ENCODE measurements at places on chromosomes 3 and 15.

DNA sequence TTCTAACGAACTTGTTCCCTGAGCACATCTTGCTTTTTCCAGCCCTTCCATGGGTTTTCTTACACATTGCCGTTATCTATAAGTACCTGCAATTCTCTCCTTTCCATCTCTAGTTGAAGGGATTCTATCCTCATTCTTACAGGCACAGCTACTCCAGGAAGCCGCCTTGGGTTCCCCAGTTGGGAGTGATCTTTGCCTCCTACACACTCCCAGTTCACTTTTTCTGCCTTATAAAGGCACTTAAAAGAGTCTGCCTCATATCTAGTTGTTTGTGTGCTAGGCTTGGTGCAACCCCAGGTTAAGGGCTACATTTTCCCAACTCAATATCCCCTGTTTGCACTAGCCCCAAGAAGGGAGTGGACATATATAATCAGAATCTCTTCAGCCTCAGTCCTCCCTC is 44.0 kb upstream of the IREB2 start:
- DNase-seq, result no peak

DNA sequence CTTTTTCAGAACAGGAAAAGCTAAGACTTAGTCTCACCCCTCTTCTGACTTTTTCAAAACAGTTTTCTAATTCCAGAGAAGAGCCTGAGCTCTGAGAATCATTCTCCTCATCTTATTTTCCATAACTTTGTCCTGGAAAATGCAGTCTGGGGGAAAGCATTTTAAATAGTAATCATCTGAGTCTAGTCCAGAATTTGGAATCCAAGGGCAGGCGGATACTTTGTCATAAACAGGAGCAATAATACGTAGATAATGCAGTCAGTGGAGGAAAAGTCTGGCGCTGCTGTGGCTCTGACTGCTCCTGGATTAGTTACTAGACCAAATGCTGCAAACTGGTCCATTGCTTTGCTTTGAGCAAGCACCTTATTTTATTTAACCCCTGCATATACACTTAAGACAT is 285.0 kb downstream of the THSD4 start:
- no peak for DNase-seq

GRCh38 chr15:44694416-44694815 is 16.7 kb downstream of the PATL2 start:
- DNase-seq, result no peak

GRCh38 chr15:70357453-70357852 is 259.7 kb upstream of the TLE3 start:
- no peak for DNase-seq

DNA sequence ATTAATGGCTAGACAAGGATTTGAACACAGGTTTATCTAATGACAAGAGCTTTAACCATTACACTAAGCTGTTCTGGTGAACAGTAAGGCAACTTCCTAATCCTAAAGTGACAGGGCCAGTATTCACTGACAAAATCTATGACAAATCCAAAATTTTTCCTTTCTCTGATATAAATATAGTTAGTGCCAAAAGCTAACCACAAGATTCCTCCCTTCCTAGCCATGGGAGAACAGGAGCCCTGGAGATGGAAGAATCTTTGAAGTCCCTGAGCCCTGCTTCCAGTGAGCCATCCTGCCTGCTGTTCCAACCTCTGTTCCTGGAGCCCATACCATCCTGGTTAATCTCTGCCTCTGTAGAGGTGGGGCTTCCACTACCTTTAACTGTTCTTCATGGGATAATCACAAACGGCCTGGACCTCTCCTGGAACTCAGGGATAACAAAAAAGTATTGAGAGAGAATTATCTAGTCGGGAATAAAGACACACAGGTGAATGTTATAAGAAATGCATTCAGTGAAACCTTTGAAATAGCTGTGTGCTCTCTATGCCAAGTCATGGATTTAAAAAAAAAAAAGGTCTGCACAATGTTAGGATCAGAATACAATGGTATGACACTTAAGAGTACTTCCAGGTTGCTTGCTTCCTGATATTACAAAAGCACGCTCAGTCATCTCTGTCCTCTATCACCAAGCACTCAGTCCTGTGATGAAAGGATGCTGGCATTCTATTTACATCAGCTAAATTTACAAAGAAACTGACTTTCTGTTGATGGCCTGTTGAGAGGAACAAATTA is 235.8 kb downstream of the SUCLG2 start:
- no peak for DNase-seq

DNA sequence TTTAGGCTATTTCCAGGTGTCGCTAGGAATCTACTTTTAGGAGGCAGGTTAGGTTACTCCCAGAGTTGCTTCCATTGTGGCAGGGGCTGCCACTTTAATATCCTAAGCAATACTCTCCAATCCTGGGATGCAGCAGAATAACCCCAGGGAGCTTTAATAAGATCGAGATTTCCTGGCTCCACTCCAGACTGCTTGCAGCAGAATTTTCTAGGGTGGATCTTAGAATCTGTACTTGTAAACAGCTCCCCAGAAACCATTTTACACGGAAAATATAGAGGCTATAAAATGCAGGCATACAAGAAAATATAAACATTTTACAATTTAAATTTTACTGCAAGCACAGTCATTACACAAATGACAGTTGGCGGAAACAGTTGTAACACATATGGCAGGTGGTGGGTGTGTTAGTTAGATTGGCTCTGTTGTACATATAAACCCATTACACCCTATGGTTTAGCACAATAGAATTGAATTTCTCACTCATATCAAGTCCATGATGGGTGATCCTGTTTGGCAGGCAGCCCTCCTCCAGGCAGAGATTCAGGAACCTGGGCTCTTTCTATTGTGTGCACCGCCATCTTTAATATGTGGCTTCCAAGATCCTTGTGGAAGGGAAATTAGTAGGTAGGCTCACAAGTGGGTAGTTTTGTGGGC is 35.0 kb upstream of the TNFAIP8L3 start:
- no peak for DNase-seq

DNA sequence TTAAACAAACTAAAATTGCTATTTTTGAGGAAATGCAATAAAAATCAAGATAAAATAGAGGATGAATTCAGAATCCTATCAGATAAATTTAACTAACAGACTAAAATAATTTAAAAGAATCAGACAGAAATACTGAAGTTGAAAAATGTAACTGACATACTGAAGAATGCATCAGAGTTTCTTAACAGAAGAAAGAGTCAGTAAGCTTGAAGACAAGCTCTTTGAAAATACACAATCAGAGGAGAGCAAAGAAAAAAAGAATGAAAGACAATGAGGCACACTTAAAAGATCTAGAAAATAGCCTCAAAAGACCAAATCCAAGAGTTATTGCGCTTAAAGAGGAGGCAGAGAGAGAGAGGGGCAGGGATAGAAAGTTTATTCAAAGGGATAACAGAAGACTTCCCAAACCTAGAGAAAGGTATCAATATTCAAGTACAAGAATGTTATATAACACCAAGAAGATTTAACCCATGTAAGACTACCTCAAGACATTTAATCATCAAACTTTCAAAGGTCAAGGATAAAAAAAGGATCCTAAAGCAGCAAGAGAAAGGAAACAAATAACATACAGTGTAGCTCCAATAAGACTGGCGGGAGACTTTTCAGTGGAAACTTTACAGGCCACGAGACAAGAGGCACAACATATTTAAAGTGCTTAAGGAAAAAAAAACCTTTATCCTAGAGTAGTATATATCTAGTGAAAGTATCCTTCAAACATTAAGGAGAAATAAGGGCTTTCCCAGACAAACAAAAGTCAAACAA is 24.7 kb downstream of the PEAK1 start:
- DNase-seq, result no peak

GRCh38 chr15:98694161-98694560 is 45.8 kb downstream of the IGF1R start:
- no peak for DNase-seq

DNA sequence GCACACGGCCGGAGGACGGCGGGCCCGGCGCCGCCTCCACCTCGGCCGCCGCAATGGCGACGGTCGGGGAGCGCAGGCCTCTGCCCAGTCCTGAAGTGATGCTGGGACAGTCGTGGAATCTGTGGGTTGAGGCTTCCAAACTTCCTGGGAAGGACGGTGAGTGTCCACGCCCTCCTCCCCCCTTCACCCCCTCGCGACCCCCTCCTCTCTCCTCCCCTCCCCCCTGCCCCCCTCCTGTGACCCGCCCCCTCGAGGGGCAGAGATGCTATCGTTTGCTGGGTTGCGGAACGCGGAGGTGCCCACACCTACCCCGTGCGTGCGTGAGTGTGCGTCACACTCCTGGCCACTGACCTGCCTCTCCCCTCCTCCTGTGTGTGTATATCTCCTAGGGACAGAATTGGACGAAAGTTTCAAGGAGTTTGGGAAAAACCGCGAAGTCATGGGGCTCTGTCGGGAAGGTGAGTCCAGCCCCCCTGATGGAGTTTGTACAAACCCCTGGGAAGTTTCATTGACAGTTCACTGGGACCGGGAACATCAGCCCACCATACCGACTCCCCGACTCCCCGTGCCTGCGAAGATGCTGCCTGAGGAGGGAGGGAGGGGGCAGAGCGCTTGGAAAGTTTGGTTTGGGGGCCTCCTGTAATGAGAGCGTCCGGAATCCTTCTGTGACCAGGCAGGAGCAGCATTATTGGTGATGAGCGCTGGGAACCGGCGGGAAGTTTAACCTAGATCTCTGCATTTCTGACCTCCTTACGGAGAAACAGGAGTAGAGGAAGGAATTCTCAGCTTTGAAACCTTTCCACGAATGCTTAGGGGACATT is 795 bp upstream of the SCAANT1 start:
- DNase-seq, result no peak

DNA sequence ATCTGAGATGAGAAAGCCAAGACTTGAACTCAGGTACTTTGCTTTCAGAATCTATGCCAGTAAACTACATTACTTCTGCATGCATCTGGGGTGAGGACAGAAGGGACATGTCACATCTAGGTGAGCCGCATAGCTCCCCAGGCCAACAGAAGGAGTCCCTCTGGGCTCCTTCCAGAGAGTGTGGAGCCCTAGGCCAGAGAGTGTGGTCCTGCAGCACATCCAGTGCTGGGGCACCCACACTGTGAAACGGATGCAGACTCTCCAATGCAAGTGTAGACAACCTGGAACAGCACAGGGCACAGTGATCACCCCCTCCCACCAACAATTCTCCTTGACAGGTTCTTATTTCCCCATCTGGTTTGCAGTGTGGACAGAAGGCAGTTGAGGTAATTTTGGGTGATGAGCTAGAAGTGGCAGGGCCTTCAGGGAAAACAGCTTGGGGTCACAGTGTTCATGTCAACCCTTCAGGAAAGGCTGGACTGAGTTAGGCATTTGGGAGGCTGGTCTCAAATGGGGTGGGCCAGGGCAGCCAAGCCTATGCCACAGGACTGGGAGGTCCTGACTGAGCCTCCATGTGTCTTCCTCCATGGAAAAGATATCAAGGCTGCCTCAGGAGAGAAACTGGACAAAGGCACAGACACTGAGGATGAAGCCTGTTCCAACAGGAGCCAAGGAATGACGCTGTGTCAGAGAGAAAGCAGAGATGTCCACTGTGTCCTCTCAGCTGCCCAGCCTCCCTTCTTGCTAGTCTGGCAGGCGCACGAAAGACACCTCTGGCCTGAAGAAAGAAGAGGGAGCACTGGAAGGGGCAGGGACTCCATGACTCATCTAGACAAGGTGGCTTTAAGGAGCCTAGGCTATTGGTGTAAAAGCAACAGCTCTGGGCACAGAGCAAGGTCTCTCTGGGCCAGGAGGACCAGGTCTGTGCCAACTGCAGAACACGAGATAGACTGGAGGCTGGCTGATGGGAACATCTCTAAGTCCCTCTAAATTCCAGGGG is 1.7 kb downstream of the PLCD1 start:
- no peak for DNase-seq

DNA sequence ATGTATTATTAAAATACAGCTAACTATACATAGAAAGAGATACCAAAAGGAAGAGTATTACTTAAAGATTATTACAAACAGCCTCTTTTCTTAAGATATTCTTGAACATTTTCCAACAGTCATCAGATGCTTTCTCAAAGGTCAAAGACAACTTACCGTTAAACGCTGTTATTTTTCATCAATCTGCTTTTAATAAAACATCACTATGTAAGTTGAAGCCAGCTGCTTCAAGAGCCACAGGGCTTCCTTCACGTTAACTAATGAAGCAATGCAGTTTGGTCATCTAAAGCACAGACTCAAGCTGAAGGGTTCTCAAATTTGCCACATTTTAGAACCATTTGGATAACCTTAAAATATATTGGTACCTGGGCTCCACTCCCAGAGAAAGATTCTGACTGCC is 578.8 kb downstream of the ROBO2 start:
- no peak for DNase-seq

DNA sequence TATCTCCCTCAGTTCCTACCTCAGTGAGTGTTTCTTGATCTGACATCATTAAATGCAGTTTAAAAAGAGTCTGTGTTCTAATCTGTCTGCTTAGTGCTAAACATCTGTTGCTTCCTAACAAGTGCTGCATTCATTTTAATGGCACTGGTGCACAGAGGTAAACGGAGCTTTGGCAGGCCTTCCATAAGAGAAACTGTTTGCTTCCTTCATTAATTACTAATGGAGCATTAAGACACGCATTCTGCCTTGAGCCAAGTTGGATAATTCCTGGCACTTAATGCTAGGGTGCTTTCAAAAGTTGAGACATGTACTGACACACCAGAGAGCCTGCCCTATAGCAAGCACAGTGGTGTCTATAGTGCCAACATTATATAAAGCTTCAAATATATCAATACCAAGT is 34.7 kb downstream of the SCG5 start:
- DNase-seq, result no peak

GRCh38 chr15:99021694-99022093 is 14.1 kb upstream of the PGPEP1L start:
- DNase-seq, result no peak

DNA sequence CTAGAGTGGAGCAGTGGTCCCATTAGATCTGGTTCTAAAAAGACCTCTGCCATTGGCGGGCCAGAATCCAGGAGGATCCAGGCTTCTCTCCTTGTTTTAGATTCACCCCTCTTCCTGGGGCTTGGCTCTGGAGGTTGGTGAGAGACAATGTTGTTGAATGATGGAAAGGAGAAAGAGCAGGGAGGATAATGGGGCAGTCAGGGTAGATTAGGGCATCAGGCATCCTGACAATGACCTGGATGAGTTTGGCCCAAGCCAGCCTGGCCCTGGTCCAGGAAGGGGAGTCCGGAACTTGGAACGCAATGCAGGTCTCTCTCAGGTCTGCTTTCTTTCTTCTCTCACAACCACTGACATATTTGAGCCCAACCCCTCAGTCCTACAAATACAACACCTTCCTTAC is 260.1 kb upstream of the RASGRP1 start:
- DNase-seq, result no peak

DNA sequence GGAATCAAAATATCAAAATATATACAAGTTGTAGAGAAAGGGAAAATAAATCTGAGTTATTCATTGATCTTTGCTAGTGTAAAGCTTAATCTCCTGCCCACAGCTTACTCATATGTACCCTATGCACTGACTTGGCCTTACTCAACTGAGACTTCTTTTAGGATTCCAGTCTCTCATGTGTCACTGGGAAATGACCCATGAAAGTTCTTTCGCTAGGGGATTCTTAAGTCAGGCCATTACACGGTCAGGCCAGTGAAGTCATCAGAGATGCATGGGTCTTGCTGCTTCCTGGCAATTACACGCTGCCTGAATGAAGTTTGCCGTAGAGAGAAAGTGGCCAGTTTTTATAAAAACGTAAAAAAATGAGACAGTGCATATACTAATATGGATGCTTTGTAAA is 20.7 kb upstream of the LPP start:
- DNase-seq, result no peak

- no peak for DNase-seq
Measured at GRCh38 chr3:99648516-99648915, 10.1 kb downstream of the COL8A1 start.

GRCh38 chr15:64455961-64456371 is 4.4 kb upstream of the ZNF609 start:
- no peak for DNase-seq
